ENCODE measurements at places on chromosomes 11 and 22. TPM values are rescaled to one million over a fixed set of nuclear protein-coding genes. Genes with fewer than 3 reads are reported as not detected.

DNA sequence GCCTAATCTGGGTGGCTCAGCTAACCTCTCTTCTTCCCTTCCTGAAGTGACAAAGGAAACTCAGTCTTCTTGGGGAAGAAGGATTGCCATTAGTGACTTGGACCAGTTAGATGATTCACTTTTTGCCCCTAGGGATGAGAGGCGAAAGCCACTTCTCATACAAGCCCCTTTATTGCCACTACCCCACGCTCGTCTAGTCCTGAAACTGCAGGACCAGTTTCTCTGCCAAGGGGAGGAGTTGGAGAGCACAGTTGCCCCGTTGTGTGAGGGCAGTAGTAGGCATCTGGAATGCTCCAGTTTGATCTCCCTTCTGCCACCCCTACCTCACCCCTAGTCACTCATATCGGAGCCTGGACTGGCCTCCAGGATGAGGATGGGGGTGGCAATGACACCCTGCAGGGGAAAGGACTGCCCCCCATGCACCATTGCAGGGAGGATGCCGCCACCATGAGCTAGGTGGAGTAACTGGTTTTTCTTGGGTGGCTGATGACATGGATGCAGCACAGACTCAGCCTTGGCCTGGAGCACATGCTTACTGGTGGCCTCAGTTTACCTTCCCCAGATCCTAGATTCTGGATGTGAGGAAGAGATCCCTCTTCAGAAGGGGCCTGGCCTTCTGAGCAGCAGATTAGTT, 14.2 kb upstream of the UVRAG start:
- no peaks in the 10 kb centered on the region for H3K4me1 ChIP-seq
- H3K36me3 ChIP-seq: no peaks in the 10 kb centered on the region
- peak; percentile 27 for DNase-seq
- no peaks in the 10 kb centered on the region for H3K27me3 ChIP-seq
- H3K27ac ChIP-seq: no peak overlapping the region

The TMPRSS13 gene
- 9.4 TPM for total RNA-seq

The SESN3 gene
- 35.3 TPM for total RNA-seq

DNA sequence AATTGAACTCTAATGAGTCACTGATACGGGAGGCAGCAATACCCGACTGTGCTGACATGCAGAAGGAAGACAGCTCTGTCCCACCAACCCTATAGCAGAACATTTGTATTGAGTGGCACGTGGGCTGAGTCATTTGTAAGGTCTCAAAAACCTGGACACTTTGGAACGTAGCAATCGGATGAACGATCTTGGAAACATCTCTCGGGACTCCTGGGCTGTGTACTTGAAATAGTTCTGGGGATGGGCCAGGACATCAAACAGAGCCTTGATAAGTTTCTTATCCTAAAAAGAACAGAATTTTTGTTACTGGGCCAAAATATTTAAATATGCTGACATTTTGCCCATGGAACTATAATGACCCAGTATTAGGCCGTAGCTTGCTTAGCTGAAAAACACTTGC, 17.1 kb upstream of the NRIP3 start:
- no peaks in the 10 kb centered on the region for H3K27me3 ChIP-seq
- no peak overlapping the region for H3K27ac ChIP-seq
- H3K36me3 ChIP-seq: no peaks in the 10 kb centered on the region
- no peak for DNase-seq
- peaks cover 4% of the 10 kb centered on the region for H3K4me1 ChIP-seq

The MMP27 gene
- total RNA-seq: not detected

- no peaks in the 10 kb centered on the region for H3K4me1 ChIP-seq
- no peaks in the 10 kb centered on the region for H3K36me3 ChIP-seq
- no peak for DNase-seq
- no peak overlapping the region for H3K4me3 ChIP-seq
These were observed 37.1 kb upstream of the EHF start for GRCh38 chr11:34583818-34584217.

DNA sequence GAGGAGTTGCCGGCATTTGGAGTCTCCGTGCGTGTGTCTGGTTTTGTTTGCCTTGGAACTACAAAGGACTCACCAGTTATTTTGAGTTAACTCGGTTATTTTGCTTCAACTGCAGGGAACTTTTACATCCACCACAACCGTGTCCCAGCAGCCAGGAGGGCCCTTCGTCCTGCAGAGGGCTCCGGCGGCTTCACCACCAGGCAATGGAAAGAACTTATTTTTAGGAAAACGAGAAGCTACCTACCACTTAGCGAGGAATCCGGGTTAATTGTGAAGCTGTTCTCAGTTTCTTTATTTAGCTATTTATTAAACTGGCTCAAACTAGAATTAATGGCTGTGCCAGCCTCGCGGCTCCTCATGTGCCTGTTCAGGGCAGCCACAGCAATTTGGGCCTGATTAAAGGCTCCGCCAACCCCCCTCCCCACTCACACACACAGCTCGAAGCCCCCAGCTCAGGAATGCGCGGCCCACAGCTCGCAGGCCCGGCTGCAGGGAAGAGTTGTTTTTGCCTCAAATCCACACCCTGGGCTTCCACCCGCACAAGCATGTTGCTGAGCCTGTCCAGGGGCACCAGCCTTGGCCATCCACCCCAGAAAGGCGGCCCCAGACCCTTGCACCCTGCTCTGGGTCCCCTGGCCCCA, 55.9 kb upstream of the FGF3 start:
- DNase-seq: no peak
- no peaks in the 10 kb centered on the region for H3K36me3 ChIP-seq
- H3K4me1 ChIP-seq: no peaks in the 10 kb centered on the region
- no peak overlapping the region for H3K27ac ChIP-seq
- no peaks in the 10 kb centered on the region for H3K27me3 ChIP-seq

The MPPED2 gene
- total RNA-seq: 2.1 TPM

DNA sequence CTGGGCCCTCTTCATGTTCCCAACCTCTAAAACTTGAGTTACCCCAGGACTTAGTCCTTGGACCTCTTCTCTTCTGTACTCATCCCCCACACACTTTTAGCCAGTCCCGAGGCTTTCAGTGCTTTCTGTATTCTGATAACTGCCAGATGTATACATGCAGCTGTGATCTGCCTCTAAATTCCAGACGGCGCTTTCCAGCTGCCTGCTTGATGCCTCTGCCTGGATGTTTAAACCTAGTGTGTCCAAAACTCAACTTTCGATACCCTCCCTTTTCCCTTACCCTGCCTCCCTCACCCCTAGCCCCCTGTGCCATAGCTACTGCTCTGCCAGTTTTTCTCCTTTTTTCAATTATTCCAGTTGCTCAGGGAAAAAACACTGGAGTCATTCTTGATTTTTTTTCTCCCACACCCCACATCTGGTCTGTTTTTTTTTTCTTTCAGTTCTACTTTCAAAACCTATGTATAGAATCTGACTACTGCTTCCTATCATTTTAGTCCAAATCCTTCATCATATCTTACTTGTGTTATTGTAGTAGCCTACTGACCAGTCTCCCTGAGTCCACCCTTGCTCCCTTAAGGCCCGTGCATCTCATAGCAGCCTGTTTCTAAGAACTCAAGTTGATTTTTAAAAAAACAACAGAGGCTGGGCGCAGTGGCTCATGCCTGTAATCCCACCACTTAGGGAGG, 32.9 kb upstream of the TECTA start:
- H3K36me3 ChIP-seq: peaks cover 2% of the 10 kb centered on the region
- peak; percentile 53 for DNase-seq
- no peak overlapping the region for H3K4me3 ChIP-seq
- H3K27ac ChIP-seq: no peak overlapping the region
- peaks cover 5% of the 10 kb centered on the region for H3K4me1 ChIP-seq

DNA sequence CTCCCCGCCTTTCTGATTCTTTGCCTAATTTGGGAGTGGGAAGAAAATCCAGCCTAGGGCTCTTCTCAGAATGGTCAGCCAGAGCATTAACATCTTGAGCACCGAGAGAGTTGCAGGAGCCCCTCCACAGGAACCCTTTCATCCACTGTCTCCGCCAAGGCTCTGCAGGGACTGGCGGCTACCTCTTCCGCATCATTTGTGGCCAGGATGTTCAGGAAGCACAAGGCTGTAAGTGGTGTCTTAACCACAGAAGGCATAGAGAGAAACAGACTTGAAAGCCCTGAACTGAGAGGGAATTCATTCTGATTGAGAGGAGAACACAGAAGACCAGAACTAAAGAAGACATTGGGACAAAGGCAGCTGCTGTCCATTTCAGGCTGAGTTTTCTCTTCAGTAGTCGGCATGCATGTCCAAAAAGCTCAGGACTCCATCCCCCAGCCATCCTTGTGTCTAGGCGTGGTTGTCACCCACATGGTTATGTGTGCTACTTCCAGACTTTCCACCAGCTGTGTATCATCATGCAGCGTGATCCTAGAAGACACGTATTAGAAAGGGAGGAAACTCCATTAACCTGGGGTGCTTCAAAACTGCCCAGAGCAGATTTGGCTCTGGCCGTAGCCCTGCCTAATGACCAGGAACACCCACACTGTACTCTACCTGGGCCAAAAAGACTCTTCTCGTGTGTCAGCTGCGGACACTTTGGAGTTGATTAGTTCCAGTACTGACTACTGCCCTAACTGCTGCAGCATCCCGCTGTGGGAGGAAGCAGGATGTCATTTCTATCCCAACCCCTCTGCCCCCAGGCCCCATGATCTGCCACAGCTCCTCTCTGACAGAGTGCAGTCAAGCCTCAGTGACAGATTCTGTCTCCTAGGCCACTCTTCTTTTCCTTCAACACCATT, 725.1 kb downstream of the NTM start:
- no peaks in the 10 kb centered on the region for H3K4me1 ChIP-seq
- DNase-seq: no peak
- H3K27ac ChIP-seq: no peak overlapping the region
- H3K4me3 ChIP-seq: no peak overlapping the region

The MYOD1 gene
- total RNA-seq: not detected

The OR52B2 gene
- not detected for total RNA-seq

DNA sequence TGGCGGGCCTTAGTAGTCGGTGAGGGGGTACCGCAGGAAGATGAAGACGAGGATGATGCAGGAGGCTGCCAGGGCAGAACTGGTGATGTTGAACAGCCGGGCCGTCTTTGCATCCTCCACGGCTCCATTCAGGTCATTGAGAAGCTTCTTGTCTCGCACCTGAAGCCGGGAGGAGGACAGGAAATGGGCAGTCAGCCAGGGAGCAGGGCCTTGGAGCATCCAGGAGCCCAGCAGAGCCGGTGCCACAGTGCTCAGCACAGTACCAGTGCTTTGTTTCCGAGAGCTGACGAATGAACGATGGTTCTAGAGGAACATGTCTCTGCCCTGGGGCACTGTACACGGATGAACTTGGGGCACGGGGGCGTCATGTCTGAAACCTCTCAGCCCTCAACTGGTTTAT, 15.1 kb downstream of the IFITM10 start:
- H3K27ac ChIP-seq: no peak overlapping the region
- DNase-seq: no peak
- H3K4me3 ChIP-seq: no peak overlapping the region
- no peaks in the 10 kb centered on the region for H3K4me1 ChIP-seq
- peaks cover 27% of the 10 kb centered on the region for H3K27me3 ChIP-seq

- H3K36me3 ChIP-seq: peaks cover 3% of the 10 kb centered on the region
- no peaks in the 10 kb centered on the region for H3K4me1 ChIP-seq
- no peak overlapping the region for H3K4me3 ChIP-seq
- H3K27ac ChIP-seq: no peak overlapping the region
- no peaks in the 10 kb centered on the region for H3K27me3 ChIP-seq
These were observed 772 bp downstream of the C22orf15 start for GRCh38 chr22:23763579-23763945.

GRCh38 chr11:20397281-20397680, 9.8 kb downstream of the PRMT3 start:
- H3K27me3 ChIP-seq: no peaks in the 10 kb centered on the region
- no peak overlapping the region for H3K27ac ChIP-seq
- peak; percentile 18 for DNase-seq

The ART1 gene
- total RNA-seq: 0.80 TPM

DNA sequence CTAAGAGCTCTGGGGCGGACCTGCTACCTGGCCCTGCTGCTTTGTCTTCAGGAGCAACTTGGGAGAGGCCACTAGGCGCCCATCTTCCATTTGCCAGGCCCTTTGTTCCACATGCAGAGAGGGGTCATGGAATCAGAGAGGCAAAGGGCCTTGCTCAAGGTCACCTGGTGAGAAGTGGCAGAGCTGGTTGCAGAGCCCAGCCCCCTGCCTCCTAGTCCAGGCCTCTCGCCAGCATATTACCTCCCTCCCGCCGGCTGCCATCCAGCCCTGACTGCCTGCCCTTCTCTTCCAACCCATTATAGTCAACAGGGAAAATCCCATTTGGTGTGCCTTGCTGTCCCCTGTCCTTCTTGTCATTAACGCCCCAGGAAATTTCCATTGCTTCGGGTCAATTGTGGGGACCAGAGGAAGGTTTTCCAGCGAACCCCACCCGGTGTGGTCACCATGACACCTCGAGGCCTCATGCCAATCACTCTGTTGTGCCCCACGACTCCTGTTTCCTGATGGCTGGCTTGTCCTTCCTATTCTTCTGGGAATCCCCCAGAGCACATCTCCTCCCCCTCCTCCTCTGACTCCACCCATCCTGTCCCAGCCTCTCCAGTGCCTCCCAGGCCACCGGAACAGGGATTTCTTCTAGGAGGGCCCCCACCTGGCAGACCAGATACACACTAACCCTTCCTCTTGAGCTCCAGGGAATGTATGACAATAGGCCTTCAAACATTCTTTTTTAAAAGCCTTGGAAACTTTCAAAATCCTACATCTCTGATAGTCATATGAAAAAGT, 77.0 kb downstream of the NECTIN1 start:
- H3K27me3 ChIP-seq: no peaks in the 10 kb centered on the region
- no peaks in the 10 kb centered on the region for H3K4me1 ChIP-seq
- H3K36me3 ChIP-seq: no peaks in the 10 kb centered on the region
- no peak for DNase-seq
- H3K27ac ChIP-seq: no peak overlapping the region

DNA sequence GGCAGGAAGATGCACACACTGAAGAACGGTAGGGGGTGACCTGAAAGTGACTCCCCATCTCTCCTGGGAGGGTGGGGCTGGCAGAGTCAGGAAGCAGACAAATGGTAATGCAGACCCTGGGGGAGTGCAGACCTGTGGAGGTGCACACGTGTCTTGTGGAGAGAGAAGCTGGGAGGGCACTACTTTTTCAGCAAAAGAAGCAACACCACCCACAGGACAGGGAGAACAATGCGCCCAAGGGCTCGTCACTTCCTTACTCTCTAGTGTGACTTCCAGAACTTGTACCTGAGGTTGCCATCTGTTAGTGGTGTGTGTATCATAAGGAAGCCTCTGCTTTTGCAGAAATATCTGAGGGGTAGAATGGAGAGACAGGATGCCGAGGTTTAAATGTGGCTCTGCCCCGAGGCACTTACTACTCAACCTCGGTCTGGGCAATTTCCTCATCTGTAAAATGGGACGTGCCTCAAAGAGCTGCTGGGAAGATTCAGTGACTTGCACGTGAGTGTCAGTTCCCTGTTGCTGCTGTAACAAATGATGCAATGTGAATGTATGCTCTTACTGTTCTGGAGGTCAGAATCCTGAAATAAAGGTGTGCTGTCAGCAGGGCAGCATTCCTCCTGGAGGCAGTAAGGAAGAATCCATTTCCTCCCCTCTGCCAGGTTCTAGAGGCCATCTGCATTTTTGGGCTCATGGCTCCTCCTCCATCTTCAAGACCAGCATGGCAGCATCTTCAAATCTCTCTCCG, 323.4 kb downstream of the SHANK2 start:
- no peak overlapping the region for H3K4me3 ChIP-seq
- DNase-seq: no peak
- no peaks in the 10 kb centered on the region for H3K27me3 ChIP-seq
- H3K27ac ChIP-seq: no peak overlapping the region
- H3K36me3 ChIP-seq: no peaks in the 10 kb centered on the region

Measured in lung (tissue), 17 donors.